DMS79 (cell line): ENCODE measurements at places on chromosomes 3 and 15.

GRCh38 chr3:135083179-135083578 is 288.1 kb downstream of the EPHB1 start:
- no peak for DNase-seq

DNA sequence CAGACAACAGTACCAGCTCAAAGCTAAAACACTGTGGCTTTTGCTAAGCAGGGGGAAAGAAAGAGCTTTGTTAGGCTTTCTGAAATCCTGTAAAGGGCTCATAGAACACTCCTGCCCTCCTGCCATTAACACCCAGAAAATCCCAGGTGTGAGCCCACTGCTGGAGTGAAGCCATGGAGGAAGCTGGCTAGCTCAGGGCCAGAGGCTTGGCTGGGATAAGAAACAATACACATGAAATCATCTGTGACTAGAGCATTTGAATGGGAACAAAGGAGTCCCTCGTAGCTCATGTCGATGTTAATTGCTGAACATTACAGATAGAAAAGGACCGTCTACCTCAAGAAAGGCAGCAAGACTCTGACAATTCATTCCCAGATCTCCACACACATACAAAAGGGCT is 23.5 kb downstream of the RUVBL1 start:
- no peak for DNase-seq

GRCh38 chr3:9352917-9353752 is 9.7 kb upstream of the THUMPD3 start:
- DNase-seq = no peak

GRCh38 chr3:139944256-139944910 is 9.4 kb downstream of the CLSTN2 start:
- DNase-seq = peak; percentile 76

GRCh38 chr15:70339571-70340493 is 242.1 kb upstream of the TLE3 start:
- peak; percentile 83 for DNase-seq

GRCh38 chr3:150210461-150211110 is 197.5 kb upstream of the TSC22D2 start:
- no peak for DNase-seq

- no peak for DNase-seq
These were observed 67.2 kb upstream of the TGFBR2 start for GRCh38 chr3:30539206-30539605.

DNA sequence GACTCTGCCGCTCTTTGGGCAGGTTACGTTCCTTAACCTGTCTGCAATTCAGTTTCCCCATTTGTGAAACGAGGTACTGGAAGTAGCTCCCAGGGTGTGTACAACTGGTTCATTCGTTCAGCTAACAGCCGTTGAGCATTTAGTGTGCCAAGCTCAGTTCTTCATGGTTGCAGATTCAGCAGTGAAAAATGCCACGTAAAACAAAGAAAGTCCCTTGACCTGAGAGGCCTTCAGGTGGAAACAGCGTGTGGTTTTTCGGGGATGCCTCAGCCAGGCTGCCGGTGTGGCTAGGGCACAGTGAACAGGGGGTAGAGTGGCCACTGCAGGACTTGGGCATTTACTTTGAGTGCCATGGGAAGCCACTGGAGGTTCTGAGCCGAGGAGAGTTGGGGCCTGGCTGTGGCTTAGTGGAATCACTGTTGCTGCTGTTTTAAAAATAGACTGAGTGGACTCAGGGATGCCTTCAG is 4.7 kb downstream of the SYNM start:
- no peak for DNase-seq

DNA sequence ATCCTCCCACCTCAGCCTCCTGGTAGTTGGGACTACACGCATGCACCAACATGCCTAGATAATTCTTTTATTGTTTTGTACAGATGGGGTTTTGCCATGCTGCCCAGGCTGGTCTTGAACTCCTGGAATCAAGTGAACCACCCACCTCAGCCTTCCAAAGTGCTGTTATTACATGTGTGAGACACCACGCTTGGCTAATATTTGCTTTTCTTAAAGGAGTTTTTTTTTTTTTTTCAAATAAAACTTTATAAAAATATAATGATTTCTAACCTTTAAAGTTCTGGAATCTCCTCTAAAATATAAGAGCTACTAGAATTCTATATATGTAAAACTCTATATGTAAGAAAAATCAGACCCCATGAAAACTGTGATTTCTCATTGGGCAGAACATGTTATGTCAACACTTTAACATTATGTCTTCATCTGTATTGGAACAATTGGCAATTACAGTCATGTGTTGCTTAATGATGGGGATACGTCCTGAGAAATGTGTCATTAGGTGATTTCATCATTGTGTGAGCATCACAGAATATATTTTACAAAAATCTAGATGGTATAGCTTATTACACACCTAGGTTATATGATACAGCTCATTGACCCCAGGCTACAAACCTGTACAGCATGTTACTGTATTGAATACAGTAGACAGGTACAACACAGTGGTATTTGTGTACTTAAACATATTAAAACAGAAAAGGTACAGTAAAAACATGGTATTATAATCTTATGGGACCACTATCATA is 377.0 kb downstream of the PLCL2 start:
- DNase-seq = no peak

GRCh38 chr15:36843822-36844221 is 256.5 kb downstream of the MEIS2 start:
- DNase-seq = no peak

GRCh38 chr15:58139989-58140522 is 1.9 kb downstream of the AQP9 start:
- no peak for DNase-seq

- no peak for DNase-seq
These were observed 58.1 kb upstream of the MYRIP start for GRCh38 chr3:39751286-39751685.

- DNase-seq = no peak
These were observed 465.5 kb downstream of the SI start for GRCh38 chr3:164612751-164613150.
